H9 (cell line): ENCODE measurements at places on chromosomes 2 and 18. TPM values are rescaled to one million over a fixed set of nuclear protein-coding genes. Genes with fewer than 3 reads are reported as not detected.

- no peaks in the 10 kb centered on the region for H3K4me1 ChIP-seq
- H3K4me3 ChIP-seq: no peak overlapping the region
- no peak overlapping the region for H3K27ac ChIP-seq
- H3K27me3 ChIP-seq: no peaks in the 10 kb centered on the region
These were observed 25.5 kb upstream of the ST8SIA3 start for GRCh38 chr18:57326718-57327323.

- DNase-seq: no peak
- no peak overlapping the region for H3K4me3 ChIP-seq
- H3K4me1 ChIP-seq: no peaks in the 10 kb centered on the region
- H3K27ac ChIP-seq: no peak overlapping the region
- no peaks in the 10 kb centered on the region; the same call in 2 of the 3 replicates for H3K36me3 ChIP-seq
- no peaks in the 10 kb centered on the region for H3K27me3 ChIP-seq
These were observed 268.2 kb downstream of the RPIA start for GRCh38 chr2:88959480-88960204.

DNA sequence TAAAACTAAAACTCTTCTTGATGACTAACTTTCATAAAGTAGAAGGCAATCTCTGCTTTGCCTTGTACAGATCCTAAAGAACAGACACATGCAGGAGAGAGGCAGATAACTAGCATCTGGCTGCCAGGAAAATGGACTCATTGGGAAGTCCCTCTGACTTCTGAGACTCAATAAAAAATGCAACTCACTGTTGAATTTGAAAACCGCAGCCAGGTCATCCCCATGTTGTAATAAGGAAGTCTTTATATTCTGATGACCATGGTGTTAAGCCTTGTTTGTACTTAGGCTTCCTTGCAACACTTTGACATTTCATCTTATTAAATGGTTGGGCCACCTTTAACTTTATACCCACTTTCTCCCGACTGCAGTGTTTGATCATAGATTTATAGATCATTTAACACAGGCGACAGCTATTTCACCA, 375.1 kb upstream of the KCNH7 start:
- H3K36me3 ChIP-seq: no peaks in the 10 kb centered on the region
- DNase-seq: no peak
- H3K4me3 ChIP-seq: no peak overlapping the region

- no peaks in the 10 kb centered on the region for H3K27me3 ChIP-seq
- H3K27ac ChIP-seq: no peak overlapping the region
- no peaks in the 10 kb centered on the region; the same call in 1 of the 2 replicates for H3K4me1 ChIP-seq
- no peak overlapping the region for H3K4me3 ChIP-seq
These were observed 114.1 kb downstream of the GBX2 start for GRCh38 chr2:236054125-236054524.

DNA sequence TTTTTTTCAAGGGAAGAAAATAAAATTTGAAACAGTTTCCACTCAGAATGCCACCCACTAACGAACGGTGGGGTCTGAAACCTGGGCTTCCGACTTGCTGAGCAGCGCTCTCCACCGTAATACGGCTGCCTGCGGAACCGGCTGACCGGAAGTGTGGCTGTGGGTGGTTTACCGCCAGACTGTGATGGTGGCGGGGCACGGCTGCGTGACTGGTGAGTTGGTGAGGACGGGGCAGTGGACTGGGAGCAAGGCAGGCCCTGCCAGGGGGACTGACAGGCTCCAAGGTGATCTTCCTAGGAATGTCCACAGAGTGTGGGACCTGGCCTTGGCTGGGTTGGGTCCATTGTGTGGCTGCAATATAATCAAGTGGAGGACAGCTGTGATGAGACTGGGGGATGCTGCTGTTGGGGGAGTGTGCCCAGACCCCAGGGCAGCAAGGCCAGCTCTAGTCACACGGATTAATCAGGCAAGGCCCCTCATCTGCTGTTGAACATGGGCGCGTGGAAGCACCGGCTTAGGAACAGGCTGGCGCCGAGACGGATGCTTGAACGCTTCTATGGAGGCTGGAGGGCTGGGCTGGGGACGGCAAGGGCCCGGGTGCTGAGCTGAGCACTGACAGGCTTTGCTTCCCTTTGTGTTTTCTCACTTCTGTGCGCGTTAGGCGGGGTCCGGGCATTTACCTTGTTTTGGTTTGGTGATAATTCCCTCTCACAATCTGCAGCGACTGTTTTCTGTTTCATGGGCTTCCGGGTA, 357.7 kb upstream of the SPRED2 start:
- H3K4me3 ChIP-seq: no peak overlapping the region
- no peaks in the 10 kb centered on the region for H3K4me1 ChIP-seq
- no peak for DNase-seq
- no peaks in the 10 kb centered on the region for H3K27me3 ChIP-seq

DNA sequence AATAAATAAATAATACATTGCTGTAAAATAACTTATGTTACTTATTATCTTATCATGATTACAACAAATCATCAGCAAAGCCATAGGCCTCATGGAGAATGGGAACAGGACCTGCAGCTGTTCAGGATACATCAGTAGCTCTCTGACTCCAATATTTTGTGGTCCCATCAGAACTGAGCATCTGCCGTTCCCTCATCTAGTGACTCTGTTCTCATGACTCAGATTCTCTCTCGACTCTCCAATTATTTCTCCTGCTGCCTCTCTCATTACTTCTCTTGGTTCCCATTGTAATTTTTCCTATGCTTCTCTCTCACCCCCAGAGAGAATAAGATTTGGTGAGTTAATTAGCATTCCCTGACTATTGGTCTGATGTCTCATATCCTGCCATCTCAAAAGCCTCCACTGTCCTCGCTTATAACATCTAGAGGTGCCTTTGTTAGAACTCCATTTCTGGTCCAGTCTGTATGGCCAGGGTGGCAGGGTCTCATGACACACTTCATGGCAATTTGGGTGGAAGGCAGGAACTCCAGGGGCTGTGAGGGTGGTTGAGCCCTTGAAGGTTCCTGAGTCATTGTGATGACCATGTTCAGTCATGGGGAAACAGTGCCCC, 78.0 kb upstream of the TANC1 start:
- no peaks in the 10 kb centered on the region for H3K36me3 ChIP-seq
- no peak for DNase-seq
- H3K4me1 ChIP-seq: no peaks in the 10 kb centered on the region
- H3K27ac ChIP-seq: no peak overlapping the region

- DNase-seq: no peak
- H3K4me1 ChIP-seq: peaks cover 2% of the 10 kb centered on the region; the same call in 1 of the 2 replicates
- peaks cover 47% of the 10 kb centered on the region for H3K36me3 ChIP-seq
- H3K27ac ChIP-seq: no peak overlapping the region
- no peaks in the 10 kb centered on the region for H3K27me3 ChIP-seq
- H3K4me3 ChIP-seq: no peak overlapping the region
These were observed 43.0 kb downstream of the NDUFAF7 start for GRCh38 chr2:37274359-37274965.

DNA sequence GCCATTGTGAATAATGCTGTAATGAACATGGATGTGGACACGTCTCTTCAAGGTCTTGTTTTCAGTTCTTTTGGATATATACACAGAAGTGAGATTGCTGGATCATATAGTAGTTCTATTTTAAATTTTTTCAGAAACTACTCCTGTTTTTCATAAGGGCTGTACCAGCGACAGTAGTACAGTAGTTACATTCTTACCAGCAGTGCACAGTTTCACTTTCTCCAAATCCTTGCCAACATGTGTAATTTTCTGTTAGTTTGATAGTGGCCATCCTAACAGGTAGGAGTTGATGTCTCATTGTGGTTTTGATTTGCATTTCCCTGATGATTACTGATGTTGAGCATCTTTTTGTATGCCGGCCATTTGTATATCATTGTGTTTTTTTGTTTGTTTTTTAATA, 81.7 kb downstream of the EPC2 start:
- H3K36me3 ChIP-seq: peaks cover 3% of the 10 kb centered on the region; the same call in 2 of the 3 replicates
- no peaks in the 10 kb centered on the region for H3K27me3 ChIP-seq
- no peaks in the 10 kb centered on the region; the same call in 1 of the 2 replicates for H3K4me1 ChIP-seq
- H3K4me3 ChIP-seq: no peak overlapping the region

DNA sequence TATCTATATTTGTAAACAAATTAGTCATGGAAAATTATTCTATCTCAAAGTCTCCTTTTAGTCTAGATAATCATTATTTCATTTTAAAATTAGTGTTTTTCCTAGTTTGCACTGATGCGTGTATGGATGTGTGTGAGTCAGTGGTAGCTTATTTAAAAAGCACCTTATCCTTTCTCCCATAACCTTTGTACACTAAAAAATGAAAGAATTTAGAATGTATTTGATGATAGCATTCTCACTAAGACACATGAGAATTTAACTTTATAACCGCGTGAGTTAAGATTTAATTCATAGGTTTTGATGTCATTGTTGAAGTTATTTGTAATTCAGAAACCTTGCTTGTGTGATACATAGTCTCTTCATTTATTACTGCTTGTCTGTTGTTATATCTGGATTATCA, 81.7 kb downstream of the ACSL3 start:
- H3K36me3 ChIP-seq: peaks cover 5% of the 10 kb centered on the region
- no peak overlapping the region for H3K4me3 ChIP-seq
- H3K27me3 ChIP-seq: no peaks in the 10 kb centered on the region
- H3K27ac ChIP-seq: no peak overlapping the region
- H3K4me1 ChIP-seq: no peaks in the 10 kb centered on the region
- DNase-seq: no peak

- no peak for DNase-seq
- H3K4me1 ChIP-seq: no peaks in the 10 kb centered on the region
- H3K36me3 ChIP-seq: no peaks in the 10 kb centered on the region
- H3K4me3 ChIP-seq: no peak overlapping the region
- no peak overlapping the region for H3K27ac ChIP-seq
- H3K27me3 ChIP-seq: no peaks in the 10 kb centered on the region
These were observed 400.6 kb downstream of the THSD7B start for GRCh38 chr2:137165968-137166367.

GRCh38 chr2:132750606-132751005, 80.6 kb upstream of the LYPD1 start:
- no peak for DNase-seq
- H3K4me1 ChIP-seq: no peaks in the 10 kb centered on the region
- no peak overlapping the region for H3K4me3 ChIP-seq
- no peaks in the 10 kb centered on the region for H3K27me3 ChIP-seq
- H3K36me3 ChIP-seq: no peaks in the 10 kb centered on the region

- H3K27me3 ChIP-seq: no peaks in the 10 kb centered on the region
- H3K36me3 ChIP-seq: peaks cover 39% of the 10 kb centered on the region
- DNase-seq: no peak
- peak overlapping the region; percentile 36 for H3K27ac ChIP-seq
- H3K4me3 ChIP-seq: peak overlapping the region; percentile 93
These were observed 2.6 kb downstream of the PMAIP1 start for GRCh38 chr18:59902131-59902992.

- no peaks in the 10 kb centered on the region; the same call in 2 of the 3 replicates for H3K36me3 ChIP-seq
- no peak overlapping the region for H3K27ac ChIP-seq
- no peaks in the 10 kb centered on the region for H3K4me1 ChIP-seq
These were observed 46.8 kb downstream of the RHBDD1 start for GRCh38 chr2:226882606-226883005.

GRCh38 chr2:205850611-205851010, 168.3 kb downstream of the NRP2 start:
- no peaks in the 10 kb centered on the region for H3K36me3 ChIP-seq
- H3K4me1 ChIP-seq: no peaks in the 10 kb centered on the region
- H3K4me3 ChIP-seq: no peak overlapping the region
- no peak for DNase-seq
- H3K27ac ChIP-seq: no peak overlapping the region

GRCh38 chr2:66435549-66435875, 587 bp downstream of the MEIS1 start:
- H3K4me3 ChIP-seq: peak overlapping the region; percentile 73
- H3K27me3 ChIP-seq: peaks cover 82% of the 10 kb centered on the region
- no peaks in the 10 kb centered on the region for H3K4me1 ChIP-seq

GRCh38 chr2:196482119-196483065, 157.1 kb upstream of the CCDC150 start:
- no peaks in the 10 kb centered on the region for H3K36me3 ChIP-seq
- no peaks in the 10 kb centered on the region for H3K27me3 ChIP-seq
- no peak for DNase-seq

DNA sequence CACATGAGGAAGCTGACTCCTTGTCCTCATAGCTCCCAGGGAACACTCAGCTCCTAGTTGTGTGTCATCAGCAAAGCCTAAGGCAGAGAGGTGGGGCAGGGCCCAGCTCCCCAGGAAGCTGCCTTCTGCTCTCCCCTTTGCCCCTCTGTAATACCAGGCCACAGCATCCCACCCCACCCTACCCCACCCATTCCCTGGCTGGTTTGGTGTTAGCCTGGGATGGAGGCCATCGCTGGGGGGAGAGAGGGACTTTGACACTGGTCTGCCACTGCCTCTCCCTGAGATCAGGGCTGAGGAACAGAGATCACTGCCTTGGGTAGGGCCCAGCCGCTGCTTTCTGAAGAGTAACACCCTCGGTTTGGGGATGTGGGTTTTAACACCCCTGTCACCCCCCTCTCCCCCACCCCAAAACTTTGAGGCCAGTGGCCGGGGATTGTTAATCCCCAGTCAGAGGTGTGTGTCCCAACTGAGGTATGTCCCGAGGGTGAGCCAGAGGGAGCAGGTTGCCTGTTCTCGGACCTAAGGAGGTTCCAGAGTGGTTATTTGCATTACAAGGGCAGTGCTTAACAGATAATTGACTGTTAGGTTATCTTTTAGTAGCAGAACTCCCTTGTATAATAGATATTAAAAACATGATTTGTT, 41.4 kb downstream of the TET3 start:
- no peak overlapping the region for H3K27ac ChIP-seq
- peaks cover 18% of the 10 kb centered on the region for H3K36me3 ChIP-seq

DNA sequence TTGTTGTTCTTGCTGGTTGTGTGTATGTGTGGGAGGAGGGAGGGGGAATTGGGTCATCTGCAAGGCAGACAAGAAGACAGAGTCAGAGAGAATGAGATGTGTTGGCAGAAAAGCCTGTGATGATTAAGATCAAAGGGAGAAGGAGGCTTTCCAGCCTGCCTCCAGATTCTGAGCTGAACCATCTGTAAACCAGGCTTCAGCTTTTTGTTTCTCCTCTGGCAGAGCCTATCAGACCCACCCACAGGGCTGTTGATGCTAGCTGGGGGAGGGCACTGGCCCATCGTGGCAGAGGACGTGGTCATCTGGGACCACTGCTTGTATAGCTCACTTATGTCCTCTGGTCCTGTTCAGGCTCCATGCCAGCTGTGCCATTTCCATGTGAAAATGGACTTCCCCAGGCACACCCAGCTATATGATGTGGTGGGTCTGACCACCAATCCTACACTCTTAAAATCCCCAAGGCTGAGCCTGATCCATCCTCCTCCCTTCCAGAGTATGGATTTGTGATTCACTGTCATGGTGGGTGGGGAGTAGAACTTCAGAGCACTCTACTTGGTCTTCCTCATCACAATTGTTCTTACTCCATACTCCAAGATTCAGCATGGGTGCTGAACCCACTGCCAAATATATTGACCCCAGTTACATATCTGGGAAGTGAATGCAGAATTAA, 27.8 kb upstream of the COL6A3 start:
- no peak for DNase-seq
- H3K27me3 ChIP-seq: no peaks in the 10 kb centered on the region
- no peaks in the 10 kb centered on the region for H3K36me3 ChIP-seq
- no peak overlapping the region for H3K4me3 ChIP-seq
- no peak overlapping the region for H3K27ac ChIP-seq
- peaks cover 3% of the 10 kb centered on the region; the same call in 1 of the 2 replicates for H3K4me1 ChIP-seq

GRCh38 chr18:75784390-75784789, 356.9 kb upstream of the SMIM21 start:
- no peaks in the 10 kb centered on the region for H3K27me3 ChIP-seq
- H3K4me1 ChIP-seq: no peaks in the 10 kb centered on the region
- H3K4me3 ChIP-seq: no peak overlapping the region
- H3K36me3 ChIP-seq: no peaks in the 10 kb centered on the region
- DNase-seq: no peak

Gene SLC4A3
- total RNA-seq: 10.7 and 11.1 TPM in 2 replicates

Gene GAL3ST2
- total RNA-seq: 0.33 and 0.37 TPM in 2 replicates

Gene NT5DC4
- not detected in 2 replicates for total RNA-seq

Gene C1QL2
- 0.81 and 0.90 TPM in 2 replicates for total RNA-seq

Gene TRAK2
- 13.8 and 14.2 TPM in 2 replicates for total RNA-seq

Gene ARMC9
- 33.8 and 37.6 TPM in 2 replicates for total RNA-seq
